ENCODE measurements at places on chromosomes 6 and 20.

DNA sequence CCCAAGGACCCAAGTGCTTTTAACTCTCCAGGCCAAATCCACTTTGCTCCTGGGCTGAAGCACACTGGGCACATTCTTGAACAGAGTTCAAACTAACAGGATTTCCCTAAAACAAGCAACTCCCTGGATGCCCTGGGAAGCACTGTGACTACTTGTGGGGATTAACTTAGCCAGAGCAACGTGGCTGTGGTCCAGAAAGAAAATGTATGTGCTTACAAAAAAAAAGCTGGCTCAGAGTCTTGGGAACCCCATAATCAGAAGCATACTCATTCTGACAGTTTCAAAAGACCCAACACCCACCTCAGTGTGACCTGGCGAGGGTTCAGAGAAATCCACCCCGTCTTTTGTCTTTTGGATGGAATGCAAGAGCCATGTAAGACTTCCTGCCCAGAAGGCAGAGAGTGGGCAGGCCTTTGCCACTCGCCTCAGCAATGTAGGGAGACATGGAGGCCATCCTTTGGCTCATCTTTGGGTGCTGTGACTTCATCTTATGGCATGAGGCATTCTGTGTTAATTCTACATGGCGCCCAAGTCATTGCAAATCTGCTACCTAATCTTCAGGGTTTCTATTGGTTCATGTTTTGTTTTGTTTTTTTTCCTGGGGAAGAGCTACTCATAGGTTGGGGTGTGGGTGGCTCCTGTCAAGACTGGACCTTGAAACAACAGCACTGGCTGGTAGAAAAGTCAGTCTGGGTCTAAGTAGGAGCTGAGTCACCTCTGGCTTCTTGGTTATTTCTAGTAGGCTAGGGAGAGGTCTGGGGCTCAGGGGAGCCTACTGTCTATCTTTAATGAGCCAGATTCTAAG, 248.6 kb upstream of the SUPT3H start:
- no peak for DNase-seq

- DNase-seq = peak; percentile 39
Observed at GRCh38 chr20:62808211-62808865, 3.7 kb downstream of the OGFR start.

DNA sequence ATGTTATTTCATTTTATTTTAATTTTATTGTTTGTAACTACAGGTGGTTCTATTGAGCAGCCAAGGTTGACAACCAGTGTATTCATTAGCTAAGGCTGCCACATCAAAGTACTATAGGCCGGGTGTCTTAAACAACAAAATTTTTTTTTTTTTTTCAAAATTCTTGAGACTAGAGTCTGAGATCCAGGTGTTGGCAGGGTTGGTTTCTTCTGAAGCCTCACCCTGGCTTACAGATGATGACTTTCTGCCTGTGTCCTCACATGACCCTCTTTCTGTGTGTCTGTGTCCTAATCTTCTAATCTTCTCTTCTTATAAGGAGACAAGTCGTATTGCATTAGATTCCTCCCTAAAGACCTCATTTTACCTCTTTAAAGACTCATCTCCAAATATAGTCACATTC, 208.4 kb downstream of the MANEA start:
- no peak for DNase-seq

DNA sequence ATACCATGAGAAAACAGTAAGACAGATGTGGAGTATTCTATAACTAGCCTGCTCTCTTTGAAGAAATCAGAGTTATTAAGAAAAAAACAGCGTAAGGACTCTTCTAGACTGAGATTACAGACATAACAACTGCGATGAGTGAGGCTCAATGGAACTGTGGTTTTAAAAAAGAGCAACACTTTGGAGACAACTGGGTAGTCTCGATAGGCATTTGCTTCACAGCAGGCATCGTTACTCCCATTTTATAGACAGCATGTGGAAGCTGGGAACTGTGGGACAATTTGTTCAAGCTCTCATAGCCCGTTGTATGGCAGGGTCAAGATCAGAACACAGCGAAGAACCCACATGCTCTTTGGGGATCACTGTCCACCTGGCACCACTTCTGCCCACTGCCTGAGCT, 4.6 kb downstream of the FKBP1A start:
- DNase-seq = no peak

- no peak for DNase-seq
Observed at GRCh38 chr6:102815207-102815606, 1421.7 kb downstream of the GRIK2 start.

DNA sequence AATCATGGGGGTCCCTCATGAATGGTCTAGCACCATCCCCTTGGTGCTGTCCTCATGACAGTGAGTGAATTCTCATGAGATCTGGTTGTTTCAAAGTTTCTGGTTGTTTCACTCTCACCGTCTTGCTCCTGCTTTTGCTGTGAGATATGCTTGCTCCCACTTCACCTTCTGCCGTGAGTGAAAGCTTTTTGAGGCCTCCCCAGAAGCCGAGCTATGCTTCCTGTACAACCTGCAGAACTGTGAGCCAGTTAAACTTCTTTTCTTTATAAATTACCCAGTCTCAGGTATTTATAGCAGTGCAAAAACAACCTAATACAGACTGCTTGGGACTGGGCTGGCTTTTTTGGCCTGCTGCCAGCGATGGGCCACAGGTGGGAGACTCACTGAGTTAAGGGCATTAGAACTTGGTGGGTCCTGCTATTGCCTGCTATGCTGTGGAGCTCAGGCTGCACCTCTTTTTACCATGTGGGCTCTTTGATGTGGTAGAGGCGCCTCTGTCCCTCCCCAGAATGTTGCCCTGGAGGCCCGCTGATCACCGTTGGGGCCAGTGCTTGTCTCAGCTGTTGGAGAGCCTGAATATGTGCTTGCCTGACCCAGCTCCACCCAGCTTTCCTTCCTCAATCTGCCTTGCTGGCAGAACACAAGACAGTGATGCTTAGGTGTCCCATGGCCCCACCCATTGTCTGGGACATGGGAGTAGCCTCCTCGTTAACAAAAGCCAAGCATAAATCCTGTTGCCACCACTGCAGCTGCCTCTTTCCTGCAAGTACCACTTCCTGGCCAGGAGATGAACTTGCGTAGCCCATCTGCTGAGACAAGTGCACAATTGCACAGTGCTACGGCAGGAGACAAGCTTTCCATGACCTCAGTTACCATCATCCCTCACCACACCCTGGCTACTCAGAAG, 47.1 kb downstream of the IGF2R start:
- no peak for DNase-seq

DNA sequence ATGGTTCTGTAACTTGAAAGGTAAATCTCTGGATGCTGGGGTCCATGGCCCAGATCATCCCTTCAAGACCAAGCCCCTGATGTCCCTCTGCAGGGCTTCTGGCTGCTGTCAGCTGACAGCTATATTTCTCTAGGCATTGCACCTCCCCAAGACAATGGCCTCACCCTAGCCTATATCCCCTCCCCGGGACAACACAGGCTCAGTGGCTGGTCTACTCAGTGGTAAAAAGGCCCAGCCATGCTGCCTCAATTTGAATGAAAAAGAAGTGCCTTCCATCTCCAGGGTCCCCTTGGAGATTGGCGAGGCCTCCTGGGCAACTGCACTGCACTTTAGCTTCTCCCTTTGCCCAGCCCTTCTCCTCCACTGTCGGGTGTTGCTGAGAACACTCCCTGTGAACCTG, 602.8 kb downstream of the CDH26 start:
- DNase-seq = no peak

DNA sequence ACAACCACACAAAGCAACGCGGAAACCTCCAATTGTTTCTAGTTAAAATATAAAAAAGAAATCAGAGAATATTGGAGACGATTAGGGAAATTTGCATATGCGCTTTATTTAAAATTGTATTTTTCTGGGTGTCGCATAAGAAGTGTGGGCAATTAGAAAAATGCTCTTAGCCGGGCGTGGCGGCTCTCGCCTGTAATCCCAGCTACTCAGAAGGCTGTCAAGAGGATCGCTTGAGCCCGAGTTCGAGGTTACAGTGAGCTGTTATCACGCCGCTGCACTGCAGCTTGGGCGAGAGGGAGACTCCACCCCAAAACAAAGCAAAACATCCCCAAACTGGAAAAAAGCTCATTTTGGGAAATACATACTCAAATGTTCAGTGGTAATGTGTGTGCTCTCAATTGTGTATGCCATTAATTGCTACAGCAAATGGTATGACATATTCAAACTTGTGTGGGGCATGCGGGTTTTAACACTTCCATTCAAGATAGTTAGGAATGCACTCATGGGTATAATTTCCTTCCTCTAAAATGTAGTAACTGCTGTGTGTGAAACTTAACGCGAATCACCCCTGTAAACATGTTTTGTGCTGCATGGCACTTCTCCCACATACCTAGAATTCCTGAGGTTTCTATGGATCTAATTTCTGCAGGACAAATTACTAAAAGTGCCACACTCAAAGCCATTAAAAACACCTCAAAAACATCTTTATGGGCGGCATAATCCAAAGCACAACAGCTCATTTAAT, 54.7 kb upstream of the HFE start:
- DNase-seq = no peak

- DNase-seq = peak; percentile 27
Observed at GRCh38 chr20:9301129-9302090, 213.0 kb upstream of the LAMP5 start.

- peak; percentile 19 for DNase-seq
Observed at GRCh38 chr6:150685860-150686259, 86.2 kb downstream of the PLEKHG1 start.

GRCh38 chr6:131063028-131063763, at the start of gene EPB41L2:
TSS of gene EPB41L2 (minus strand) at chr6:131063245. CDS start at chr6:130956485, 106,760 bp downstream.
- no peak for DNase-seq

GRCh38 chr6:110999634-111000270, 17.9 kb downstream of the RPF2 start:
- DNase-seq = no peak

GRCh38 chr20:24185791-24186190, 197.2 kb upstream of the GGTLC1 start:
- no peak for DNase-seq

GRCh38 chr20:1061484-1062221, 56.7 kb upstream of the PSMF1 start:
- DNase-seq = no peak

DNA sequence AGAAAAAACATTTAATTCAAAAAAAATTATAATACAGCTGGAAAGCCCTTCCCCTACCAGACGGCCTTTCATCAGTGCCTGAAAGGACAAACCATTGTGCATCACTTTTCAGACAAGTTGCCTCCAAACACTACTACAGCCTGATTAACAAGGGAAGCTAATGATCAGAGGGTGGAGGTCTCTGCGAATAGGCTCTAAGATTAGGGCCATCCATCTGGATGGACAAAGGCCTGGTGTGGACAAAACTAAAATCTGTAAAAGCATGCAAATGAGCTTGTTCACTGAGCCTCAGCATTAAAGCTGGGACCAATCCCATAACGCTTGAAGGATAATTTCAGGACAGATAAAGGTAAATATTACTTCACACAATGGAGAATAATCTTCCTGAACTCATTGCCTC, 228.7 kb upstream of the PLN start:
- DNase-seq = no peak

DNA sequence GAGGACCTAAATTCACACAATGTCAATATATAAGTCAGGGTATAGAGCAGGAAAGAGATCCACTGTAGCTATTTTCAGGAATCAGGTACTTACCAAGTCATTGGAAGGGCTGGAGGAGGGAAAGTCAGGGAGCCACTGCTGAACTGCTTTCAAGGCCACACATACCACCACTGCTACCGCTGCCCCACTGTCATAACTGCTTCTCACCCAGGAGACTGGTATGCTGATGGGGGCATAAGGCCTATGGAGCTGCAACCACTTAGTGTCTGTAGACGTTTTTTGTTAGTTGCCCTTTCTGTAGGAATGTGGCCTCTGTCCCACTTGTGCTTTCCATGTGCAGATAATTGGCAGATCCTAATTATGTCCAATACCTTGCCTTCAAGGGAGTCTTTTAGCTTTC, 5.4 kb downstream of the SMAP1 start:
- no peak for DNase-seq

DNA sequence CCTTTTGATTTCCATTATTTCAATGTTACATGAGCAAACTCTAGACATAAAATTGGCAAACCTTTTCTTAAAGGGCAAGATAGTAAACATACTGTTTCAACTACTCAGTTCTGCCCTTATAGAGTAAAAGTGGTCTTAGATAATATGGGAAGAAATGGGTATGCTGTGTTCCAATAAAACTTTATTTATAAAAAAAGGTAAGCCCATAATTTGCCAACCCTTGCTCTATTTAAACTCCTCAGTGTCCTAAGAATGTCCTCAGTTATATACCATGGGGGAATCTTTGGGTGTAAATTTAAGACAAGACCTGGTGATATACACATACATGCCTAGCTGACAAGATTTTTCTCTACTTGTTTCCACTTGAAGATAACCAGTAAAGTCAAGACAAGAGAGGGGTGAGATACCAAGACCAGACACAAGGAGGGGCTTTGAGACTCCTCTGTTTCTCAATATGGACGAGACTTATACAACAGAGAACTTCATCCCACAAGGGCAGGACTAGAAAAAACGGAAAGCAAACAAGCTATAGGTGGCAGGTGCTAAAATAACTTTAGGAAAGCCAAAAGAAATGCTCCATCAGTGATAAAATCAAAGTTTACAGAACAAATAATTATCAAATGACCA, 10.5 kb downstream of the SNX3 start:
- DNase-seq = no peak

- DNase-seq = no peak
Observed at GRCh38 chr6:143621159-143621873, 56.4 kb upstream of the PHACTR2 start.

DNA sequence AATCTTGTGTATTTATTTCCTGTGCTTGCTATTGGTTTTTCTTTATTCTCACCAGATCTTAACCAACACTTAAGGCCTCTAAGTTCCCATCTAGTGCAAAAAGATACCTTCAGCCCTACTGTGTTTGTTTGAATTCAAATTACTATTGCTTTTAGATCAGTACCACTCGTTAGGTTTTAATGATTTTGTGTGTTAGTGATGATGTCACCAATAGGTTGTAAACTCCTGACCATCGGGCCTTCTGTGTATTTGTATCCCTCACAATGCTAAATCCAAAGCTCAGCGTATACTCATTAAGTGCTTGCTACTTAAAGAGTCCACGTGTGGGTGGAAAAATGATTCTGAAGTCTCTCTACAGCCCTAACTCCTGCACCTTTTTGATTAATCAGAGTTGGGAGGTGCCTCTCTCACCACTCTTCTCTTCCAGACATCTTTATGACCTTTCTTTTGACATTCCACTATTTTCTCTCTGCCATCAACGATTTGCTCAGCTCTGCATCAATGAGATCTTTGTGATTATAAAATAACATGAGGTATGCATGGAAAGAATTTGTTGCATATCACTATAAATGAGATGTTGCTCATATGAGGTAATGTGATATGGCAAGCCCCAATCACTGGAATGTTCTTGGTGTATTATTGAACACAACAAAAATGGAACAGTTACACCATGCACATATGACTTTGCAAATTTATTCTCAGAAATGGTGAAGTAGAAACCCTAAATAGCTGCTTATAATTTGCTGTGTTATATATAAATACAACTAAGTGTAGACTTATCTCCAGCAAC, 55.1 kb upstream of the LAMA2 start:
- no peak for DNase-seq

- DNase-seq = no peak
Observed at GRCh38 chr6:145883263-145883662, 68.7 kb upstream of the FBXO30 start.

GRCh38 chr20:8250539-8251200, 118.6 kb downstream of the PLCB1 start:
- no peak for DNase-seq
